HS-5 (cell line): ENCODE measurements at places on chromosomes 5 and 9.

DNA sequence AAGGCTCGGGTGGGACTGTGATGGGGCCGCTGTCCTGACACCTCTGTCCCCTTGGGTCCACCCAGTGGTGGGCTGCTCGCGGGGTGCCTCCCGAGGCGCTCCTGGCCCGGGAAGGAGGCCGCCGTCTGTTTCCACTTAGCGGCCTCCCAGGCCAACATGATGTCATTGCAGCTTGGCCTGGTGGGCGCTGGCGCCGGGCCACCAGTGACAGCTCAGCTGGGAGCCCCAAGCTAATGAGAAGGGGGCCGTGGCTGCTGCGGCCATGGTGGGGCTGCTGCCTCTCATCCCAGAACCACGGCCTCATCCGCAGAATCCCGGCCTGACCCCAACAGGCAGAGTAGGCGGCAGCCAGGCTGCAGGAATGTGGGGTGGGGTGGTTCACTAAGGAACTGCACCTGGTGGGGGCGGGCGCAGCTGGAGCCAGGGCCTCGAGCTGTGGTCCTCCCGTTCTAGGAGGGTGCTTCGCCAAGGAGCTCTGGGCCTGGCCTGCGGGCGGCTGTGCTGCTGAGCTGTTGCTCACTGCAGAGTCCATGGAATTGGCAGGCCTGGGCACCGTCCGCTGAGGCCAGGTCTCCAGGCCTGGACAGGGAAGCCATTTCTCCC is 123.5 kb upstream of the COL5A1 start:
- no peak for DNase-seq

- no peak for DNase-seq
These were observed 5.5 kb downstream of the PCDH1 start for GRCh38 chr5:141872496-141873356.

DNA sequence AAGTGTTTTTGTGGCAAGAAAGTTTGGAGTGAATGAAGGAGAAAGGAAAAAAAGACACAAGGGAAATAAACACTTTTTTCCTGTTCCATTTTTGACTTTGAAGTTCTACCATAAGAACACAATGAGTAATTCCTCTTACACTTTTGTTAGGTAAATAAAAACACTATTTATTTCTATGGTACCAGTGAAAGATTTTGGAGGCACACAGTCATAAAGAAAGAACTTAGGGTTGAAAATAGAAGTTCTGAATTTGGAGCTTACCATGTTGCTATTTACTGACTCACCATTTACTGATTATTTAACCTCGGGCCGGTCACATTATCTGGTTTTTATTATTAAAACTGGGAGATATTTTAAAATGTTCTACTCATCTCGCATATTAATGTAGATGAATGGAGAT is 367.8 kb downstream of the TLE1 start:
- no peak for DNase-seq

DNA sequence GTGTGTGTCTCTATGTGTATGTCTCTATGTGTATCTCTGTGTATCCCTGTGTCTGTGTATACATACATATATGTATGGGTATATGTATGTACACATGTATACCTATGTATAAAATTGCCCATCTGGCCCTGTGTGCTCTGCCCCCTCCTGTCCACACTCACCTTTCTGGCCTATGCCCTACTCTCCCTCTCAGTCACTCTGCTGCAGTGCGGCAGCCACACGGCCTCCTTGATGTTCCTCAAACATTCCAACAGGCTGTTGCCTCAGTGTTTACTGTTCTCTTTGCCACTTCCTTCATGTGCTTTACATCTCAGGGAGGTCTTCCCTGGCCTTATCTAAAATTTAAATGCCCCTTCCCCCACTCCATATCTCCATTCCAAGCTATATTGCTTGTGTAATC is 18.3 kb upstream of the RNF180 start:
- DNase-seq, result no peak

- DNase-seq, result no peak
These were observed 5.3 kb downstream of the ATOSB start for GRCh38 chr9:35110327-35110761.

DNA sequence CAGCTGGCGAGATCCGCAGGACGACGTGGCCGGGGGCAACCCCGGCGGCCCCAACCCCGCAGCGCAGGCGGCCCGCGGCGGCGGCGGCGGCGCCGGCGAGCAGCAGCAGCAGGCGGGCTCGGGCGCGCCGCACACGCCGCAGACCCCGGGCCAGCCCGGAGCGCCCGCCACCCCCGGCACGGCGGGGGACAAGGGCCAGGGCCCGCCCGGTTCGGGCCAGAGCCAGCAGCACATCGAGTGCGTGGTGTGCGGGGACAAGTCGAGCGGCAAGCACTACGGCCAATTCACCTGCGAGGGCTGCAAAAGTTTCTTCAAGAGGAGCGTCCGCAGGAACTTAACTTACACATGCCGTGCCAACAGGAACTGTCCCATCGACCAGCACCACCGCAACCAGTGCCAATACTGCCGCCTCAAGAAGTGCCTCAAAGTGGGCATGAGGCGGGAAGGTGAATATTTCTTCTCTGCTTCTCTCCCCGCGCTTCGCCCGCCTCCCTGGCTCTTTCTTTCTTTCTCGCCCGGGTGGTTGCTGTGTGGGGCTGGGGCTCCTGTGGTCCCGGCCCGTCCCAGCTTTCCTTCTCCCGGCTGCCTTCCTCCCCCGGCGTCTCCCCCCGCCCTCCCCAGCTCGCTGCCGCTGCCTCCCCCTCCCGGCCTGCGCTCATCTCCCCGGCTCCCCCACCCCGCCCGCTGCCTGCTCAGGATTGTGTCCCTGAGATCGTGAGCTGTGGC is 2.2 kb downstream of the NR2F1 start:
- no peak for DNase-seq
